ENCODE measurements at places on chromosomes 6 and 20.

- no peak for DNase-seq
These were observed 109.0 kb downstream of the FUT9 start for GRCh38 chr6:96124778-96125177.

DNA sequence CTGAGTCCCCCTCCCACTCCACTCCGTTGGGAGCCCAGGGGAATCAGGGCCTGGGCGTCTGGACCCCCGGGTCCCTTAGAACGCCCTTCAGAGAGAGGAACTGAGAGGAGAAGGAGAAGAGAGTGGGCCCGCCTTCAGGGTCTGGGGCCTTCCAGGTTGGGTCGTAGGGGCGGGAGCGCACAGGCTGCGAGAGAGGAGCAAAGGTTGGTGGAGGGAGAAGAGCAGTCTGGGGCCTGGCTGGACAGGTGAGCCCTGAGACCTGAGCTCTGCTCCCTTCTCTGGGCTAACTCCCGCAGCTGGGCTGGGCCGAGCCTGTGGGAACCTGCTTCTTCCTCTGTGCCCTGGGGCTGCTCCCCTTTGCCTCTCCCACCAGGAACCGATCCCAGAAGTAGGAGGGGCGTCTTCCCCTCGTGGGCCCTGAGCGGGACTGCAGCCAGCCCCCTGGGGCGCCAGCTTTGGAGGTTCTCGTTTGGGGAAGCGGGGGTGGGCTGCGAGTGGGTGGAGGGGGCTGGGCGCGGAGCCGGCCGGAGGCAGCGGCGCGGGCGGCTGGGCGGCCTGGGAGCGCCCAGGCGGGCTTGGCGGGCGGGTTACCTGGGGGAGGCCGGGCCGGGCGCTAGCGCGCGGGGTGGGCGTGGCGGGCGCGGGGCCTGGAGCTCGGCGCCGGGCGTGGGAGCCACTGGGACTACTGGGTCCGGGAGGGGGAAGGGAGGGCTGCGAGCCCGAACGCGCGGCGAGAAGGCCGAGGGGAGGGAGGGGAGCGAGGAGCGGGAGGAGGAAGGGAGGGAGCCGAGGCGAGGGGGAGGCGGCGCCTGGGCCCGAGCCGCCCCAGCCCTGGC, at the start of gene DDR1:
DDR1 (plus strand) TSS at position 835 of the 836 bp plus-strand sequence. CDS start 4,211 bp downstream, outside the sequence.
- no peak for DNase-seq

- no peak for DNase-seq
These were observed 88.1 kb upstream of the IFNGR1 start for GRCh38 chr6:137307163-137307854.

DNA sequence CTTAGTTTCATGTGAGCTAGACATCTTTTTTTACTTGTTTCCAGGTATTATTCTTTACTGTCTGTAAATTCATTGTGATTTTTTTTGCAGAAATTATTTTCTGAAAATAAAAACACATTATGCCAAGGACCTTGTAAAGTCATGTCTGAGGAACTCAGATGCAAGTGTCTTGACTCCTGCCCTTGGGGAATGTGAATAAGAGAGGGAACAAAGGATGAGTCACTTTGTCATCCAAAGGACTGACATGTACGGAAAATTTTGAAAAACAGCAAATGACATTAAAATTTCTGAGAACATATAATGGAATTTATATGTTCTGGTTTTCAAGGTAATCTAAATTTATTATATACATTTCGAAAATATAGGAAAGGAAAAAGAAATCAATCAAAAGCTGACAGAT, 660.4 kb downstream of the CD109 start:
- no peak for DNase-seq

- DNase-seq: no peak
These were observed 15.1 kb downstream of the PKIG start for GRCh38 chr20:44597516-44597915.

DNA sequence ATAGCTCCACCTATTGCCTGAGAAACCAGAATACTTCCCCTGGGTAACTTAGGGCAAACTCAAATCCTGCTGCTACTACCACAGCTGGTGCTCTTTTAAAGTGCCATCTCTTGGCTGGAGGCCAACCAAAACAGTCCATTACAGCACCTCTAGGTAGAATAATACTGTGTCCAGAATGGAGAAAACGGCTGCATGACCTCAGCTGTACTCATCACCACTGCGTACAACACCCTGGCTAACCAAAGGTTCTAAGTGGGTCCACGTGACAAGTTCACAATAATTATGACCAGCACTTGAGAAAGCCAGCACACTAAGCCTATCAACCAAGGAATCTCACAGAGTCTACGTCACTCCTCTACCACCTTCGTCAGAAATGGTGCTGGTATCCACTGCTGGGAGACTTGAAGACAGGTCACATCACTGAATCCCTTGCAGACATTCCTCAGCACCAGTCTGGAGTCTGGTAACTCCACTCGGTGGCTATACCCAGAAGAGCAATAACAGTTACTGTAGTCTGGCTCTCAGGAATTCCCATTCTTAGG, 40.9 kb upstream of the PKIB start:
- no peak for DNase-seq

DNA sequence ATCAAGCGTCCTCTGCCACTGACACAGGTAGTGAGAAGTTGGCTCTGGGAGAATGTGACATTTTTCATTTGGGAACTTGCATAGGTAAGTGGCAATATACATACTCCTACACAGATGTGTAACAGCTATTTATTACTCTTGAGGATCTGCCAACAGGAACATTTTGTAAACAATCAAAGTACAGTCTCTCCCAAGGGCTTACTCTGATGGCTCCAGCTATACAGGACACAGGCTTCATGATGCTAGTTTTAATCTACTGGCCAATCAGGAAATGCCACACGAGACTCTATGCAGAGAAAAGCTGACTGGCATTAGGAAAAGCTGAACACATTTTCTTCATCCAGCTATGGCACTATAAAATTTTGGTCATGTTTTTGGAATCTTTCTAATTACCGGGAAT, 57.8 kb downstream of the POPDC3 start:
- DNase-seq: no peak

DNA sequence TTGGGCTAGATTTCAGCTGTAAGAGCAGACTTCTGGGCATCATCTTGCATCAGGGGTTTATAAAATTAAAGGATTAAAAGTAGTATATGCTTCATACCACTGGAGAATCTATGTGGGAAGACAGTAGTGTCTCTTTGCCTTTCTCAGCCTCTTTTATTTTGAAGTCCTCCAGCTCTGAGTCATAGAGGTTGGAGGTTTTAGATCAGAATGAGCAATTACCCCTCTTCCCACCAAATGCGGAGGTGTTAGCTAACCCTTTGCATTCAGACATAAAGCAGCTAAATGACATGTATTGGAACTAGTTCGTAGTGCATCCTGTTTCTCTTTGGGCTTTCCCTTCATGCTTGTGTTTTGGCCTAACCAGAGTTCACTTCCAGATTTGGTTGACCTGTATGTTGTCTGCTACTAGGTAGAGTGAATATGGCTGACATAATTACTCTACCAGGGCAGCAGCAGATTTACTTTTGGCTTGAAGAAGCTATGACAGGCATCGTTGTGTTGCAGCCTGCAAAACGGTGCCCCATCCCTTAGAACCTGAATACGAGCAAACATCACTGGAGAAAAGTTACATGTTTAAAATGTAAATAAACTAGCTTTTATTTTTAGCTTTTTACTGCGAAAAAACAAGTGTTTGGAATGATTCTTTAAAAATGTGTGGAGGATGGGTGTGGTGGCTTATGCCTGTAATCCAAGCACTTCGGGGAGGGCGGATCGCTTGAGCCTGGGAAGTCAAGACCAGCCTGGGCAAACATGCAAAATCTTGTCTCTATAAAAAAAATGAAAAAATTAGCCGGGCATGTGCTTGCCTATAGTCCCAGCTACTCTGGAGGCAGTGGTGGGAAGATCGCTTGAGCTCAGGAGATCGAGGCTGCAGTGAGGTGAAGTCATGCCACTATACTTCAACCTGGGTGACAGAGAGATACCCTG, 82.2 kb downstream of the MYO6 start:
- no peak for DNase-seq

- no peak for DNase-seq
These were observed 36.1 kb upstream of the TGM3 start for GRCh38 chr20:2259731-2260130.

DNA sequence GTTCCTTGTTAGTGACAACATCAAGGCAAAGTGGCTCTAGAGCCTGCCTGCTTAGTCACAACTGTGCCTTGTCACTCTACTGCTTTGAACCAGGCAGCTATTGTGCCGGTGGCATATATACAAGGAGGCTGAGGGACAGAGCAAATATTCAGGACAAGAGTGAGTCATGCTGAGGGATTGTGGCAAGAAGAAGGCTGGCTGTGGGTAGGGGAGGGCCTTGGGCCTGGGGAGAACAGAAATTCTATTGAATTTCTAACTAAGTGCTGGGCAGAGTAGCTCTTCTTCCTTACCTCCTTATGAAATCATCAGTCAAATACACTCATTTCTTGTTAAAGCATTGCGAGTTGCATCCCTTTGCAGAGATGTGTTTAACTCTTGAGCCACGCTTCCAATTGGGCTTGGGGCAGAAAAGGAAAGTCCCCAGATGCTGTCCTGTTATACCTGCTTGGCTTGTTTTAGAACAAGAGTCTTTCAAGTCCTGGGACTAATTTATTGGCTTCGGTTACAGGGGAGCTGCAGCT, 59.7 kb downstream of the PFDN4 start:
- DNase-seq: no peak

GRCh38 chr20:23136893-23137745, 51.0 kb upstream of the CD93 start:
- DNase-seq: no peak

DNA sequence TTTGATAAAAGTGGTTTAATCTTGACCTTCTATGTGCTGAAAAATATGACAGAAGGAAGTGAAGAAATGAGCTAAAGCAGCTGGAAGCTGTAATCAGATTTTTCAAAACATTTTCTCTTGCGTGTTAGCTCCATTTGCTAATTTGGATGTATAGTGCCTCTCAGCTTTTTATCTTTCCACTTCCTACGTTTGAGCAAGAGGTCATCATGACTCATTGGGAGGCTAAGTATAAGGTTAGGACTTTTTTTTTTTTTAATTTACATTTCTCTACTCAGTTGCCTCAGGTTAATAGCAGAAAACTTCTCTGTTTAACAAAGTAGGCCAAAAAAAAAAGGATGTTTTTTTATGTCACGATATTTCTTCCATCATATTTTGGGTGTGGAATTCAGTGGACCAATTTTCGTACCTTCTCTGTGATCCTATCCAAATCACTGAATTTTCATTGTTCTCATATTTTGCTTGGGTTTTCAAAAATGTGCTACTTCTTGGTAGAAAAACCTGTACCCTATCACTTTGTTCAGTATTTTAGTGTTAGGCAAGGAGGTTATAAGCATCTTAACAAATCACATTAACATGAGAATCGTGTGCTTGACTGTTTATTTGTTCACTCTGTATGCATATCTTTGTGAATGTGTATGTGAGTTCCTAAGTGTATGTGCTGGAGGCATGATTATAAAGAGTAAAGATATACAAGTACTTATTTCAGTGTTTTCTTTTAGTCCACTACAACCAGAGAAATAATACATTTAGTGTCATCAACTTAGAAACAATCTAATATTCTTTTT, 1028.3 kb upstream of the EYS start:
- no peak for DNase-seq

GRCh38 chr20:53576586-53577318, 16.9 kb downstream of the ZNF217 start:
- DNase-seq: no peak

DNA sequence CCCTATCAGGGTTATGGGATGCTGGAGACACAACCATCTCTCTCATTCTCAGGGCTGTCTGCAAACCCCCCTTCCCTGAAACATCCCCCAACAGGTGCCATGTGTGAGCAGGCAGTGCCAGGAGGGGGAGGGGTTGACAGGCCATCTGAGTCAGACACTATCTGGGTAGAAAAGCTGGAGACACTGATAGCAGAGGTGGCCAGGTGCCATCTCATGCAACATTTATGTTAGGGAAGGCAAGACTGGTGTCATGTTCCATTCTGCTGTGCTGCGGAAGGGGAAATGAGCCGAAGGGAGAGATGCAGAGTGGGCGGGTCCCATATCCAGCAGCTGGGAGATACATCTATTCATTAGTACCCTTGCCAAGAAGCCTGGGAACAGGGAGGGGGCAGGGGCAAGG, 3.5 kb downstream of the LHFPL5 start:
- DNase-seq: no peak

DNA sequence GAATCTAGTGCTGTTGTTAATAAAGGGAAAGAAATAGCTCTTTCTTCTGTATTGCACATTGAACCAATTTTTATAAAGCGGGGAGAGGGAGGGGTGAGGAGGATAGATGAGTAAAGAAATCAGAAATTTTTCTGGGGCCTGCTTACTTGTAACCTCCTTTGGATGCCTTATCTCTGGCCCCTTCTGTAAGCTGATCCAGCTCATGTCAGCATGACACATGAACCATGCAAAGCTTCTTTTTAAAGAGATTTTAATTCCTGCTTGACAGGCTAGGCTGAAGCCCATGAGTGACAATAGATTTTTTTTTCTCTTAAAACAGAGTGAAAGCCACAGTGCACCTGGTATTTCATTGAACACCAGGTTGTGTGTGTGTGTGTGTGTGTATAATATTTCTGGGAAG, 325.3 kb downstream of the PRL start:
- DNase-seq: no peak

GRCh38 chr20:23410916-23411695, 10.2 kb downstream of the NAPB start:
- no peak for DNase-seq

DNA sequence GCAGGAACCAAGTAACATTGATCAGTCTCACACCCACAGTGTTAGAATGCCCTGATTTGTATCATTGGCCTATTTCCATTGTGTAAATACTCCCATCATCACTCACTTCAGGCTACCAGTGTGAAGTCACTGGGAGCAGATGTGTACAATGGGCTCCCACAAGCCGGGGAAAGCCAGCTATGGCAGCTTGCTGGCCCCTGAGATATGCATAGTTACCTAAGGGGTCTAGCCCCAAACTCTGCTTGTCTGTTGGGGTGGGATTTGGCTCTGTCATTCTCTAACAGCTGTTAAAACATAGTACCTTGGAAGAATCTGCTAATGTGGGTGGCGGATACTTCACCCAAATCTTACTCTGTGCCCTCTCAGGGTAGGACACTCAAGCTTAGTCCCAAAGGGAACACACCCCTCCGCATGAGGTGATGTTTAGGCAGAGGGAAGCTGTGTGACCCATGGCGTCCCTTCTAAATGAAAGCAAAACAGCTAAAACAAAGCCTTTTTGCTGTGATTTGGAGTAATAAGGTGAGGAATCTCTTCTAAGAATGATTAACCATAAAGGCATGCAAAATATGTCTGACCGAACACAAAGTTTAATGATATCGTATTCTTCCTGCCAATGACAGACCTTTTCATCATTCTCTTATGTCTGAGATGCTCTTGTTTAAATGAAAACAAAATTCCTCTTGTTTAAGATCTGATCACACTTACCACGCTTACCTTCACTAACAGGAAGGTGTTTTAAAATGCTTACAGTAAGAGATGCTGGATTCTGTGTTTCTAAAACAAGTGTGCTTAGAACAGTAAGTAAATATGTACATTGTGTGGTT, 45.9 kb upstream of the PXDC1 start:
- no peak for DNase-seq

GRCh38 chr6:5384276-5384675, 123.0 kb downstream of the FARS2 start:
- DNase-seq: no peak

GRCh38 chr6:149938571-149939355, 3.1 kb upstream of the ULBP2 start:
- DNase-seq: peak; percentile 61

Data from MM.1S (cell line).